ENCODE measurements at places on chromosomes 12 and 14.

DNA sequence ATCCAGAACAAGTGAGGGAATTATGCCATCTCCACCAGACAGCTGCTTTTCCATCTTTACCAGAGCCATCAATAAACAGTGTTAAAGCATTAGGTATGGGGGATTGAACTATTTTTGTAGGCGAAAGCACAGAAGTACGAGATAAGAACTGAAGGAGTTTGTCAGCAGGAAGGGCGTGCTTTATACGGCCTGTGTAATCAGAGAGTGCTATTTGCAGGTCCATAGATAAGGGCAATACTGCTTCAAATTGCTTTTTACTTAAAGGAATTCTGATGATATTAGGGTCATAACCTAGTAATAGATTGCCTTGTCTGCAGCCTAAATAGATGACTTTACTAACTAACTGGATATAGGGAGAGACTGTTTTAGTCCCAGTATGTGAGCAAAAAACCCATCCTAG, 20.3 kb upstream of the CLEC4E start:
- no peak for DNase-seq

- no peak for DNase-seq
Observed at GRCh38 chr14:68661226-68662225, 131.3 kb downstream of the ZFP36L1 start.

DNA sequence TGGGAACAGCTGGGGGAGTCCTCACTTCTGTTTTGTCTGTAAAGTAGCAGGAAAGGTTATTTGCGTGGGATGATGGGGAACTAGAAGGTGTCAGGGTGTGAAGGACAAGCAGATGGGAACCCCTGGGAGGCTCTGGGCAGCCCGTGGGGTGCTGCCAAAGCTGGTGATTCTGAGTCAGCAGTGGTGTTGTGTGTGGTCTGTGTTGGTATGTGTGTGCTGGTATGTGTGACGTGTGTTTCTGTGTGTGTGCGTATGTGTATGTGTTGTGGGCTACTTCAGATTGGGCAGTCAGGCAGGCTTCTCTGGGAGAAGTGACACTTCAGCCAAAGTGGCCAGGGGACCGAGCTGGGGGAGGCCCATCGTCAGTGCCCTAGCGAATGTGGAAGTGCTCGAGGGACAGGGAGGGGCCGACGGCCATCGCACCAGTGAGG, 15.3 kb upstream of the BDKRB2 start:
- no peak for DNase-seq

- DNase-seq, result no peak
Observed at GRCh38 chr12:102526656-102527055, 46.3 kb upstream of the IGF1 start.

GRCh38 chr14:51654533-51654845, 2.8 kb downstream of the FRMD6 start:
- no peak for DNase-seq

DNA sequence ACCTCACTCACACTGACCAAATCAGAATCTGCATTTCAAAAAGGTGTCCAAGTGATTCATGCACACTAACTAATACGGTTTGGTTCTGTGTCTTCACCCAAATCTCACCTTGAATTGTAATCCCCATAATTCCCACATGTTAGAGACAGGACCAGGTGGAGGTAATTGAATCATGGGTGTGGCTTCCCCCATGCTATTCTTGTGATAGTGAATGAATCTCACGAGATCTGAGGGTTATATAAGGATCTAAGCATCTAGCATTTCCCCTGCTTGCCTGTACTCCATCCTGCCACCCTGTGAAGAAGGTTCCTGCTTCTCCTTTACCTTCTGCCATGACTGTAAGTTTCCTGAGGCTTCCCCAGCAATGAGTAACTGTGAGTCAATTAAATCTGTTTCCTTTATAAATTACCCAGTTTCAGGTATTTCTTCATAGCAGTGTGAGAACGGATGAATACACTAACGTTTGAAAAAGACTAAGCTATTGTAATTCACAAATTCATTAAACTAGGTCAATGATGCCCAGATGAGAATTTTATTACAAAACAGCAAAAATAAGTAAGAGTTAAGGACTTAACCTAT, 759.1 kb downstream of the GALC start:
- no peak for DNase-seq

DNA sequence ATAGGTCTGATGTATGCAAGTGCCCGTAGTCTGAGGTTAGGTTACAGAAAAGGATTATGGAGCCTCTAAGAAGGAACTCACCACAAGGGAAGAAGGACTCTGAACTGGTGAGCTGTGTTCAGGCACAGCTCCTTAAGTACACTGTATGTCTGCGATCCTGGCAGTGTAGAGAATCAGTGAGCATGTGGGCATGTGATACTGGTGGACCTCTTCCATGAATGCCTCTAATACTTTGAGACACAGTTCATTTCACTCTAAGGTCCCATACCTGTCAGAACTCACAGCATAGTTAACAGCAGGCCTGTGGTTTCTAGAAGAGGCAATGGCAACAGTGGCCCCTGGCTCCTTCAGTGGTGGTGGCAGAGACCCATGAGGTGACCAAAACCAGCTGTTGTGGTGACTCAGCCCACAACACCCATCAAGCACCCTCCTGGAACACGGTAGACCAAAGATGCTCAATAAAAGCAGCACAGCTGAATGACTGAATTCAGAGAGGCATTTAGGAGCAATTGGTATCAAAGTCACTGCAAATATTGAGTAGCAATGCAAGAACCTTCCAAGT, 6.9 kb upstream of the OR6J1 start:
- DNase-seq, result no peak

- DNase-seq, result peak; percentile 57
Observed at GRCh38 chr14:60648249-60648933, 886 bp downstream of the SIX1 start.

GRCh38 chr12:104568935-104569334, 112.2 kb downstream of the CHST11 start:
- no peak for DNase-seq

DNA sequence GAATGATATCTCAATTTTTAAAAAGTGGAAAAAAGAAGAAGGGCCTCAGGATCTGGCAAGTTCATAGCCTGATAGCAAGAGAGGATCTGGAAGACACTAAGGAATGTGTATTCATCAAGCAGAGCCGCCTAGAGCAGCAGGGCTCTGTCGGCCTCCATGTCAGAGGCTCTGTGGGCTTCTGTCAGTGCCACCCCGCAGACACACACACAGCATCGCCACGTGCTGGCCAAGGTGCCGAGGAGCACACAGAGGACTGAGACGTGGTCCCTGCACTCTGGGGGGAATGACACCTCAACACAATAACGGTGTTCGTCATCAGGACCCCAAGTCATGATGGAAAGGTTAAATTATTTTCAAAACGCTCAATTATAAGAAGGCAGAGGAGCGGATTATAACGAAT, 21.3 kb upstream of the PRMT8 start:
- no peak for DNase-seq

DNA sequence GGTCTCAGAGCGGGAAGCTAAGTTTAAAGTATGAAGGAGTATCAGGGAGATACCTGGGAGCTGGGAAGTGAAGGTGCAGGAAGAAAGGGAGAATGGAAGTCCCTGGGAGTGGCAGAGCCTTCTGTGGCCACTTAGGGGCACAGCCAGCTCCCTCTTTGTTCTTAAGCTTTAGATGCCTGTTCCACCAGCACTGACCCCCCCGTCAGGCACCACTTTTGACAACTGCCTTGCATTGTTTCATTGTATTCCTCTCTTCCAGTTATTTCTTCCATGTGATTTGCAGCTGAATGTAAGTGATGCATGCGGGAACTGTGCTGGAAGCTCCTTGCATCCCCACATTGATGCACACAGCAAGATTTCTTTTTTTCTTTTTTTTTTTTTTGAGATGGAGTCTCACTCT, 2.6 kb downstream of the GALNT16 start:
- DNase-seq, result no peak

DNA sequence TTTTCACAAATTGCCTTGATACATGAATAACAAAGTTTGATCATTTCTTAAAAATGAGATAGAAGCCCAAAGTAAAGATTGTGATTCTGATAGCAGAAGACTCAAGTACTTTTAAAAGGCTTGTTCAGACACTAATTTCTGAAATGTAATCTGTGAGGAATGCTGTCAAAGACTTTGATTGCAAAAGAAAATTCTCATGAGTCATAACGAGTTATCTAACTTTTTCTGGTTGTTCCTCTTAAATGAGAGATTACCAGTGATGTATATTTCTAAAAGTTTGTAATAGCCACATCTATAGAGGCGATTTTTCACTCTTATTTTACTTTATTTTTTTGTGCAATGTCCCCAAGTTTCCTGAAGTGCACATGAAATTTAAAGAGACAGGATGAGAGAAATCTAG, 7.0 kb downstream of the PYGL start:
- no peak for DNase-seq

- no peak for DNase-seq
Observed at GRCh38 chr14:104778694-104779331, 16.7 kb downstream of the AKT1 start.

DNA sequence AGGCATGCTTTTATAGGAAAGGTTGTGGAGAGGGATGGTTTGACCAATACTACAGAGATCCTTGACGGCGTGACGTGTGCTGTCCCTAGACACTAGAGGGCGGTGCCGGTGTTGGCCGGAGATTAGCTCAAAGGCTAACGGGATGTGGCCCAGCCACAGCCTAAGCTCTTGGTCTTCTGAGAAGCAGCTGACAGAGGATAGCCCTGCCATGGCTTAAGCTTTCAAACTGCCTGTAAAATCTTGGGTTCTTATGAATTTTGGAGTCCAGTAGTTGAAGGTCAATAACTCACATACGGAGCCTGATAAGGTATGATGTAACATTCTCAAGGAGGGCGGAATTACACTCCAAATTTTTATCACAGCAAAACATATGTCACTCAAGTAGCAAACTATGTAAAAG, 515.7 kb upstream of the ATXN7L3B start:
- peak; percentile 42 for DNase-seq

DNA sequence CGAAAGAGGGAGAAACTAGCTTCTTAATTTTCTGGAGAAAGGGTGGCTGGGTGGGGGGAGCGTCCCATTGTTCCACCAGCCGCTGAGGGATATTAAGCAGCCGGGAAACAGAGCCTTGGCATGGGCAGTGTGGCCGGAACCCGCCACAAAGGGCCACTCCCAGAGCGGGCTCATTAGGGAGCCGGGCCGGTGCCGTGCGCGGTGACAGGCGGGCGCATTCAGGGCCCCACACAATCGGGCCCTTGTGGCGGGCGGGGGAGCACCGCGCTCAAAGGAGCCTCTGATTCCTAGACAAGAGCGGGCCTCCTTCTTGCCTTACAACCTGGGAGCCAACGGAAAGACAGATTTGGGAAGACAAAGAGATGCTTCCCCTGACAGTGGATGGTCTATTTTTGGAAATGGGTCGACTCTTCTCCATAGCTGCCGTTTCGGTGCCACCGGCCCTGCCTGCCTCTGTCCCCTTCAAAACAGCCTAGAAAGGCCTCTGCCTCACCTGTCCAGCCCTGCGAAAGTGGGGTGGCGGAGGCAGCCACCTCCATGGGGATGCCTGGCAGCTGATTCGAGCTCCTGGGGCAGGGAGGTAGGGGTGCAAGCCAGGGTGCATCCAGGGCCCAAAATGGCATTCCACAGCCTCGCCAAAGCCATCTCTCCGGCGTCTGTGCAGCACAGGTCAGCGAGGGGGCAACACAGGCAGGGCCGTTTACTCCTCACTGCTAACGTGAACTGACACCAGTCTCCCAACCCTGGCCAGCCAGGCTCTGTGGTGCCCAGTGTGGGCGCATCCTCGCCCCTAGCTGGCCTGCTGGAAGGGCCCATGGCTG, 10.9 kb downstream of the CCDC85C start:
- DNase-seq, result no peak

GRCh38 chr12:122081697-122082221, 3.2 kb downstream of the MLXIP start:
- no peak for DNase-seq

DNA sequence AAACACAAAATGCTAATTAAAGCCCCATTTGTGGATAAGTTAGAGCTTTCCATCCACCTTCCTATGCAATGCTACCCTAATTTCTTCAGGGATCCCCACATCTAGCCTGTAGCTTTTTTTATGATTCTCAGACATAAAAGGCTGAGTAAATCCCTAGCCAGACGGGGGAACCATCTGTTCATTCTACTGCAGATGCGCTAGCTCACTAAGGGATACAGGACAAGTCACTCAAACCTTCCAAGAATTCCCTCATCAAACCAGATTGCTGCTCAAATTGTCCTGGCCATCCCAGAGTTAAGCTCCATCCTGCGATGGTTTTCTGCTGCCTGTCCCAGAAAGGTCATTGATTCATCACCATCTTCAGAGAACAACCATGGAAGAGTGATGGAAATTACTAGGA, 56.7 kb downstream of the MYRFL start:
- DNase-seq, result no peak

- no peak for DNase-seq
Observed at GRCh38 chr14:66037361-66037760, 448.8 kb upstream of the CCDC196 start.

DNA sequence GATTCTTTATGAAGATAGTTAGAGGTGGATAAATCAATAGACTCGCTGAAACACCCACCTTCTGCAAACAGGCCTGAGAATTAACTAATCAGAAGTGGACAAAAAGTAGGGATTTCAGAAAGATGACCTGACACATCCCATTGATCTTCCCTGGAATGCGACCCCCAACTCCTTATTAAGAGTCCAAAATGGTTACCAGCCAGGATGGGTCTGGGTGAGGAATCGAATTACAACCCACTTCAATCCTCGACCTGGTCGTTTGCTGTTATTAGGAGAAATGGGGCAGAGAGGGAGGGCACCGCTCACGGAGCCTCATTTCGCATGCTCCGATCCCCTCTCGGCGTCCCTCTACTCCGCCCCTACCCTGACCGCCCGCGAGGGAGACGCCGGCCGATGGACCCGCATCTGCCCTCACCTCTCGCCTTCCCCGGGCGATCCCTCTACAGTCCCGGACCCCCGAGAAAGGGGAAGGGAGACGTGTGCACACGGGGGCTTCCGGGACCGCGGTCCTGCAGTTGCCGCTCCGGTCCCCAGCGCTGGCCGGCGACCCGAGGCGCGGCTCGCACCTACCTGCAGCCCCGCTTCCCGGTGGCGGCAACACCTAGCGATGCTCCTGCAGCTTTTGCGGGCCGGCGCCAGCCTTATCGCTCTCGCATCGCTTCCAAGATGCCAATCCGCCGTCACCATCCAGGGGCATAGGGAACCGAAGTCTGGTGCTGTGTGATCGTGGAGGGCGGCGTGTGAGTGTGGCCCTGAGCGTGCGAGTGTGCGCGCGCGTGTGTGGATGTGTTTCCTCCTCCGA, 69.3 kb upstream of the USP15 start:
- DNase-seq, result peak; percentile 31

DNA sequence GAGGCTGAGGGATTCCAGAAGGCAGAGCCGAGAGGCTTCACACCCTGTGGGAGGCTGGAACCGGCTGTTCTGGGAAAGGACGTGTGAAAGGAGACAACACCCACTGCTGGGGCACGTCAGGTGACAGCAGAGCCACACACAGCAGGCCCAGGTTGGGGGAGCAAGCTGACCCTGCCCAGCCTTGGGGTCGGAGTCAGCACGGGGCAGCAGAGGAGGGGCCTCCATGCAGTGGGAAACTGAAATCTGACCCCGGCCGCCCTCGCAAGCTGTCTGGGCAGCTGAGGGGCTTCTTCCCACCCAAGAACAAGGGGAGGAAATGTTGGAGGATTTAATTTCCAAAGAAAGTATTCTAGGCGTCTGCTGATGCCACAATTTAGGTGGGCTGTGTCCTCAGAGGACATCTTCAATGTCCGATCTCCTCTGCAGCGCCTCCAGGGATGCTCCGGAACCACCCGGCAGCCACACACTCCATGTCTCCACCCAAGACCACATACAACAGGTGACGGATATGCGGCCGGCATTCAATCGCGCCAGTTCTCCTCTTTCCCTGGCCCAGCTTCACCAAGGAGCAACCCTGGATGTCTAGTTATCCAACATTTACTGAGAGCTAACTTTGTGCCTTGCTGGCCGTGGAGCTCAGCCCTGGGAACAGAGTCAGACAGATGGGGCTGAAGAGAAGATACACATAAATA, 30.7 kb downstream of the SNRNP35 start:
- no peak for DNase-seq

GRCh38 chr12:42987216-42987650, 397.7 kb upstream of the PRICKLE1 start:
- peak; percentile 36 for DNase-seq
